ENCODE measurements at places on chromosomes 4 and X. TPM values are rescaled to one million over a fixed set of nuclear protein-coding genes. Genes with fewer than 3 reads are reported as not detected.

The BEX2 gene
- total RNA-seq, result 3.7 TPM

The NUDT6 gene
- total RNA-seq, result 8.2 TPM

The AVPR2 gene
- not detected for total RNA-seq

The TMEM156 gene
- 29.4 TPM for total RNA-seq

DNA sequence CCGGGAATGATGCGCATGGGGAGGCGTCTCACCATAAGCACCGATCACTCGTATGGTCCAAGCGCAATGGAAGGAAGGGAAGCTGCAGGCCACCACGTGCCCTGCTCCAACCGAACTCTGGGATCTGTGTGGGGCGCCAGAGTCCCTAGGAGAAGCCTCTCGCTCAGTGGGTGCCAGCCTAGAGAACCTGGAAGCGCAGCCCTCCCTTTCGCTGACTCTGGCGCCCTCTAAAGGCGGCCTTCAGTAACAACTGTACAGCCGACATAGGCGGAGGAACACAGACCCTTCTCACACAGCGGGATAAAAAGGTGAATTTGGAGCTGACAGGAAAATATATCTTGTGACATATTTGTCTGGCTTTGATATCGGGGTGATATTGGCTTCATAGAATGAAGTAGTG is 76.0 kb downstream of the INTS6L start:
- peaks cover 24% of the 10 kb centered on the region for H3K27me3 ChIP-seq
- peak; percentile 14 for DNase-seq
- H3K4me1 ChIP-seq, result no peaks in the 10 kb centered on the region
- H3K27ac ChIP-seq, result no peak overlapping the region
- no peaks in the 10 kb centered on the region for H3K36me3 ChIP-seq

- H3K4me3 ChIP-seq, result no peak overlapping the region
- no peak overlapping the region for H3K27ac ChIP-seq
- no peak for DNase-seq
- H3K36me3 ChIP-seq, result no peaks in the 10 kb centered on the region
- no peaks in the 10 kb centered on the region for H3K27me3 ChIP-seq
Observed at GRCh38 chr4:34193451-34194154, 2050.7 kb downstream of the ARAP2 start.

DNA sequence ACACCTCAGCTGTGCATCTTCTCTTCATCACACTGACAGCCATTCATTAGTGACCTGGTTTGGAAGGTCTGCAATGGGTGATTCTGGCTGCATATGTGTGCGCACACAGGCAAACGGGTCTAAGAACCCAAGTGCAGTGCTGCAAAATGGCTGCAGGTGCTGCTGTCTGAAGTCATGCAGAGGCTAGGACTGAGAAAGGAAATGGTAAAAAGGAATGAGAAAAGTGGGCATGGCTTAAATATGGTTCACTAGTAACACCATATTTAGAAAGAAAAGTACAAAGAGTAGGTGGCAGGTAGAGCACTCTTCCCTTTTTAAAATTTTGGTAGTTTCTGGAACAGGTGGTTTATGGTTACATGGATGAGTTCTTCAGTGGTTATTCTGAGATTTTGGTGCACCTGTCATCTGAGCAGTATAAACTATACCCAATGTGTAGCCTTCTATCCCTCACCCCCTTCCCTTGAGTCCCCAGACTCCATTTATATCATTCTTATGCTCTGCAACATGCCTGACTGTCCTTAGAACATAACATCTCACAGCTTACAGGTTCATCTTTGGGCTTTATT is 78.4 kb downstream of the CCNG2 start:
- no peak for DNase-seq
- H3K27me3 ChIP-seq, result peaks cover 8% of the 10 kb centered on the region
- H3K27ac ChIP-seq, result no peak overlapping the region
- H3K4me1 ChIP-seq, result no peaks in the 10 kb centered on the region
- H3K36me3 ChIP-seq, result no peaks in the 10 kb centered on the region
- H3K4me3 ChIP-seq, result no peak overlapping the region

DNA sequence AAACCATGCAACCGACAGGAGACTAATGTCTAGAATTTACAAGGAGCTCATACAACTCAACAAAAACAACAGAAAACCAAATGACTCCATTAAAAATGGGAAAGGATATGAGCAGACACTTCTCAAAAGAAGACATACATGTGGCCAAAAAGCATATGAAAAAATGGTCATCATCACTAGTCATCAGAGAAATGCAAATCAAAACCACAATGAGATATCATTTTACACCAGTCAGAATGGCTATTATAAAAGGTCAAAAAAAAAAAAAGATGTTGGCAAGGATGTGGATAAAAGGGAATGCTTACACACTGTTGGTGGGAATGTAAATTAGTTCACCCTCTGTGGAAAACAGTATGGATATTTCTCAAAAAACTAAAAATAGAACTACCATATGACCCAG is 50.5 kb upstream of the CHRDL1 start:
- no peak for DNase-seq
- H3K27me3 ChIP-seq, result no peaks in the 10 kb centered on the region
- no peaks in the 10 kb centered on the region for H3K36me3 ChIP-seq
- no peak overlapping the region for H3K27ac ChIP-seq
- no peaks in the 10 kb centered on the region for H3K4me1 ChIP-seq

DNA sequence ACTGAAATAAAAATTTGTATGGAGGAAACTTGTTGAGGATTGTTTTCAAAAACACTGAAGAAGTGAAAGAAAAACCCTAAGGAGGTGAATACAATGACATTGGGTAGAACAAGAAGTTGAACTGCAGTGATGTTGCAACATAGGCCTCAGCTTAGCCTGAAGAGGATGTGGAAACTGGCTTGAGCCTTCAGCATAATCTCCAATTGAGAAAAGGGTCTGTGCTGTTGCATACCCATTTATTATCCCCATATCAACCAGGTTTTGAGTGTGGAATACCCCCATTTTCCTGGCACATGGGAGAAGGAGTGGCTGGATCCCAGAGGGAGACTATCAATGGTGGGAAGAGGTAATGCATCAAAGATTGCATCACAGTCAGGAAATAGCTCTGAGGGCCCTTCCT is 695.0 kb upstream of the HS3ST1 start:
- H3K4me3 ChIP-seq, result no peak overlapping the region
- H3K27ac ChIP-seq, result no peak overlapping the region
- H3K27me3 ChIP-seq, result no peaks in the 10 kb centered on the region

DNA sequence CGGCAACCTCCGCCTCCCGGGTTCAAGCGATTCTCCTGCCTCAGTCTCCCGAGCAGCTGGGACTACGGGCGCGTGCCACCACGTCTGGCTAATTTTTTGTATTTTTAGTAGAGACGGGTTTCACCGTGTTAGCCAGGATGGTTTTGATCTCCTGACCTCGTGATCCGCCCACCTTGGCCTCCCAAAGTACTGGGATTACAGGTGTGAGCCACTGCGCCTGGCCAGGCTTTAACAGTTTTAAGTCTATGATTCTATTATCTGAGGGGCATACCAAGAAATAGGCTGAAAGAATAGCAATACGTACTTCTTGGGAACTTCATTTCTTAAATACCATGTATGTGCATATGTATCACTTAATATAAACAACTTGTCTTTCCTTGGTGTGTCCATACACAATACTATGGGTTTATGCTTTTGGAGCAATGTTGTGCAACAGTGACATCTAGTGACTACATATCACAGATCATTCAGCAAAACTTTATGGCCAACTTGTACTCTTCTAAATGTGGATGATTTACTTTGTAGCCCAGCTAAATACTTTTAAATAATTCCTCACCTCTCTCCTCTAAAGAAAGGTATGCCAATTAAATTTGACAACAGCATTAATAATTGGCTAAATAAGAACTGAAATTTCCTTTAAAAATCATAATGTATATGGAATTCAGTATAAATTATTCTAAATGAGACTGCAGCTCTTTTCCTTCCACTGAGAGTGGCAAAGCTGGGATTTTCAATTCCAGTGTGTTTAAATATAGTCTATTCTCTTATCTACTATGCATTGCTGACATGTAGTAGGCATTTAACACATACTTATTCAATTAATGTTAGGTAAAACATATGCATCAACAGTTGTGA is 10.4 kb downstream of the SLC9B1 start:
- H3K27me3 ChIP-seq, result peaks cover 4% of the 10 kb centered on the region
- no peaks in the 10 kb centered on the region for H3K4me1 ChIP-seq

- DNase-seq, result no peak
- peak overlapping the region; percentile 31 for H3K4me3 ChIP-seq
- H3K27ac ChIP-seq, result peak overlapping the region; percentile 44
- H3K27me3 ChIP-seq, result no peaks in the 10 kb centered on the region
Observed at GRCh38 chrX:136608295-136608933, 39.5 kb upstream of the CD40LG start.
